ENCODE measurements at places on chromosomes 7 and 10.

DNA sequence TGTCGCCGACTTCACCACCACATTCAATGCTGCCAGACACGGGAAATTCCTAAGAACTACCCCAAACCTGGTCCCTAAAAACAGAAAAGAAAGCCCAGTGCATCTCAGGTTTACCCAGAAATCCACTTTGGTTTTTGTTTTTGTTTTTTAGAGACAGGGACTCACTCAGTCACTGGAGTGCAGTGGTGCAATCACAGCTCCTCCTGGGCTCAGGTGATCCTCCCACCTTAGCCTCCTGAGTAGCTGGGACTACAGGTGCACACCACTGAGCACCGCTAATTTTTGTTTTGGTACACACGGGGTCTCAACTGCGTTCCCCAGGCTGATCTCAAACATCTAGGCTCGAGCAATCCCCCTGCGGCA is 22.8 kb downstream of the MAD1L1 start:
- no peak for DNase-seq

- DNase-seq, result peak; percentile 66
These were observed 203.4 kb upstream of the AHR start for GRCh38 chr7:17094963-17095574.

- DNase-seq, result no peak
These were observed 63.1 kb downstream of the ZNF37A start for GRCh38 chr10:38157270-38157685.

GRCh38 chr10:22029445-22030236 is 26.1 kb upstream of the DNAJC1 start:
- no peak for DNase-seq

GRCh38 chr10:30974773-30975415 is 56.8 kb downstream of the ZNF438 start:
- no peak for DNase-seq

DNA sequence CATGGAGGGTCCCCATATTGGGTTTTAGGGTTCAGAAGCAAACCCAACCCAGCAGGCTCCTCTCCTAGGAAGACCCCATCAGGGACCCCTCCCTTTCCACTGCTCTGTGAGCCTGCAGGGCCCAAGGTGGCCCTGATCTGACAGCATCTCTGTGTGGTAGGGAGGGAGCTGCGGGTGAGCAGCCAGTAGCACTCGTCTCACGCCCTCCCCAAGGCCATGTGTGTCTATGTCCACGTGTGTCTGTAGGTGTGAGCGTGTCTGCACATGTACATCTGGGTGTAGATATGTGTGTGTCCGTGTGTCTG is 103.5 kb upstream of the FAM20C start:
- no peak for DNase-seq

Data from fibroblast of skin of right quadriceps (primary cell).